ENCODE measurements at places on chromosomes 6 and 20.

DNA sequence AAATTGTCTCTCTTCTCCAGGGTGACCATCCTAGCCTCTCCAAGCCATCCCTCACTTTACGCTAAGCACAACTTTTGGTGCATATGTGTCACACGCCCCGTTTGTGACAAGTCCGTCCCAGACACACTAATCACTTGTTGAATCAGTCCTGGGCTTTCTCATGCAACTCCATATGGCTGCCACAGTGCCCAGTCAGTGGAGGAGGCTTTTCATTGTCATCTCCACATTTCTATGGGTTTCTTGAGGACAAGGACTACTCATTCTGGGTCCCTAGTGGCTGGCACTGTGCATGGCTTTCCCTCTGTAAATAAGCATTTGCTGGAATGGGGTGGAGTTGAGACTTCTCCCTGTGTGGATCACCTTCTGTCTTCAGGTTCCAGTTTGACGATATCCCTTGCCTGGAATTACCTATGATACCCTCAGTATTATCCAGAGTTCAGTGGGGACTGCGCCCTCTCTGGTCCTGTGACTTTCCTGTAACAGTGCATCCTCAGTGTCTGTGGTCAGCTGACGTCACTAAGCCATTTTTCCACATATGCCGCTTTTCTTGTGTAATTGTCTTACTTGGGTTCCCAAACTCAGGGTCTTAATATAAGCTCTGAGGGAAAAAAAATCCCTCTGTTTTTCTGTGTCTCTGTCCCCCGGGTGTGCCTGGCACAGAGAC, 59.8 kb upstream of the MYL9 start:
- no peak for DNase-seq

- no peak for DNase-seq
Observed at GRCh38 chr6:42436825-42437224, 14.9 kb downstream of the TRERF1 start.

DNA sequence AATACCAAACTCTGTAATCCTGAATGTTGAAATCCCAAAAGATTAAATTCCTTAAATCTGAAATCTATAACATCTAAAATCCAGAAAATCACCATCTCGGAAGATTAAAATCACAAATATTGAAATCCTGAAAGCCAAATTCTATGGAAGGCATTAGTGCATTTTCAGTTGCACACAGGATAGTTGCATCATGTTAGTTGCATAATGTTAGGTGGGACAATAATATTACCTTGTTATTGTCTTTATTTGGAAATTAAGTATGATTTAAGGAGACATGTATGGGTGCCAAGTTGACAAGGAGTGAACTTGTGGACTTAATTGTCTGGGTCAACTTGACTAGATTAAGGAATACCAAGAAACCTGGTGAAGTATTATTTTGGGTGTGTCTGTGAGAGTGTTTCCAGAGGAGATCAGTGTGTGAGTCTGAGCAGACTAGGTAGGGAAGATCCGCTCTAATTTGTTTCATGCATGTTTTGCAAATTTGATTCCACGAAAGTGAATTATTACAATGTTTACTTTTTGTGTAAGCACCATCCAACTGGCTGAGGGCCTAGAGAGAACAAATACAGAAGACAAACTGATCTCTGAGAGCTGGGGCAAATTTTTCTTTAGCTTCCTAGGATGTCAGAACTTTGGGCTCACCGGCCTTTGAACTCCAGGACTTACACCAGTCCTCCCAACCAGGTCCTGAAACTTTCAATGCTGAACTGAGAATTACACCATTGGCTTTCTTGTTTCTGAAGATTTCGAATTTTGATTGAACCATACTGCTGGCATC, 545.1 kb upstream of the IRAK1BP1 start:
- no peak for DNase-seq

- DNase-seq: no peak
Observed at GRCh38 chr6:114886670-114887436, 544.0 kb upstream of the HS3ST5 start.

DNA sequence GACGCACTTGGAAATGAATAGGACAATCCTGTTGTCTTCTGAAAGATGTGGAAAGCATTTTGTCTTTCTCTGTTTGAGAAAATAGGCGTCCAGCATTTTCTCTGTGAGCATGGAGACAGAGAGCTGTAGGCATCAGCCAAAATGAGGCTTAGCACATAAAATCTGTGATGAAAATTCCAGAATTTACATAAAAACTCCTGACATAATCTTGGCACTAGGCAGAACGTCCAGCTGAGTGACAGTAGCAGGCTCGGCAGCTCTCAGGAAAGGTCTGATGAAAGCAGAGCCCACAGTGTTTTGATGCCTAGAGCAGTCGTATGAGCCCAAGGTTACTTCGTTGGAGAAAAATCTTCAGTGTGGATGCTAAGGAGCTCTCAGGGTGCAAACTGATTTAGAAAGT, 543.3 kb upstream of the MAP3K7 start:
- no peak for DNase-seq

GRCh38 chr20:50663095-50663821, 28.1 kb downstream of the RIPOR3 start:
- no peak for DNase-seq

GRCh38 chr6:142117366-142117765, 15.4 kb upstream of the GJE1 start:
- DNase-seq: no peak

GRCh38 chr20:51500936-51501335, 41.6 kb downstream of the NFATC2 start:
- DNase-seq: no peak

DNA sequence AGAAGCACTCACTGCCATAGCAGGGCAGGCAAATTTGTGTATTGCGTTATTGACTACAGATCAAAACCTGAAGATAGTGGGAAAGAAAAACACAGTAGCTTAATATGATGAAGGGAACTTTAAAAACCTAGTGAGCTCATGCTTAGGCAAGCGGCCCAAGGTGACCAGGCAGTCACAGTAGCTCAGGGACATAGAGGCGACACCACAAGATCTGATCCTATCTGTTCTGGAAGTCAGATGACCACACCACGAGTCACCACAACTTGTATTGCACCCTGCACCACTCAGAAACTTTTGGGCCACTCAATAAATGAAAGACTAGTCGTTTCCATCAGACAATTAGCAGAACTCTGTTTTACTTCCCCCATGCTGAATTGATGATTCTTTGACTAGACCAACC, 4.9 kb downstream of the CLIC5 start:
- DNase-seq: no peak

DNA sequence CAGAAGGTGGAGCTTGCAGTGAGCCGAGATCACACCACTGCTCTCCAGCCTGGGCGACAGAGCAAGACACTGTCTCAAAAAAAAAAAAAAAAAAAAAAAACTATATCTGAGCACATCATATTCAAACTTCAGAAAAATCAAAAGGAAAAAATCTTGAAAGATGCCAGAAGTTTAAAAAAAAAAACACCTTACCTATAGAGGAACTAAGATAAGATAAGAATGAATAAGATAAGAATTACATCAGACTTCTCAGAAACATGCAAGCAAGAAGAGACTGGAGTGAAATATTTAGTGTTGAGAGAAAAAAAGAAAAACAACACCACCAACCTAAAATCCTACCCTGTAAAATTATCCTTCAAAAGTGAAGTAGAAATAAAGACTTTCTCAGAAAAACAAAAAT, 116.8 kb upstream of the ARID1B start:
- DNase-seq: no peak

DNA sequence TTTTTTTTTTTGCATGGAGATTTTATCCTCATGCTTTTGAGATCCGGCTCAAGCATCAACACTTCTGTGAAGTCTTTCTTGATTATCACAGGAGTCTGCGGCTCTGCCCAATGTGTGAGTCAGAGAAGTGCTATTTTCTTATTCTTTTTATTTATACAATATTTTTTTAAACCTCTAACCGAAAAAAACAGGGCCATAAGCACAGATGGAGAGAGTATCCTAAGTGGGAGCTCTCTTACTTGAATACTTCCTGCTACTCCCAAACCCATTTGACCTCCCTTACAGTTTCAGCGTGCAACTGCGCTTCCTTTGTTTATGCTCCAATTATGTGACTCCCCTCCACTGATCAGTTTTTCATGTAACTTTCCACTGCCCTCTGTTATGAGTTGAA, 8.7 kb upstream of the ATXN1 start:
- no peak for DNase-seq

DNA sequence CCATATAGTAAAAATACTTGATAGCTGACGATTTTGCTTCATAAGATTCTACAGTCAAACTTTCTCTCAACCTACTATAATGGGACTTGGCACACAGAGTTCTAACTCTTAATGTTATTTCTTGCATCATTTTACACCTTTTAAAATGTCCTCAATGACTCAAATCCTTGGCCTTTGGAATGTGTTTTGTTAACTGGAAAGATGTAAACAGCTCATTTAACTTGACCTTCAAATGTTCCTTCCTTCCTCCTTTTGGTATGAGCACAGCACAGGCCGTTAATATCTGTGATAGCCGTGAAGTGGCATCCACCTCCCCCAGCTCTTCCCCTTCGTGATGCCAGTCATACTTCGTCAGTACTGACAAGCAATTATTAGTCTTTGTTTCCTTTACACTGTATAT, 972.0 kb upstream of the CITED2 start:
- DNase-seq: no peak

DNA sequence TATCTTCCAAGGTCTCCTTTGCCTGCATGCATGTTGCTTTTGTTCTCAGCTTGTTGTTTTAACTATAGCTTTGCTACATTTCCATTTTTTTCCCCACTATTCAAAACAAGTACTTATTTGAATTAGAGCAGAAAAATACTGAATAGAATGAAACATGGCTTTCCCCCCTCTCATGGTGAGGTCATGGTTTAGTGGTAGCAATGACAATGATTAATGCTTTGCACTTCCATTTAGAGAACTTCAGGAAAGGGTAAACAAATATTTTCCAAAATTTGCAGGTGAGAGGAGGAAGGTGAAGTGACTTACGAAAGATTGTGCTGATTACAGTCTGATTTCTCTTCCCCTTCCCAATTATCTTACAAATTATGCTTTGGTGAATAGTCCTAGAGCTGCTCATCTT, 47.8 kb upstream of the TRAF3IP2 start:
- DNase-seq: no peak

DNA sequence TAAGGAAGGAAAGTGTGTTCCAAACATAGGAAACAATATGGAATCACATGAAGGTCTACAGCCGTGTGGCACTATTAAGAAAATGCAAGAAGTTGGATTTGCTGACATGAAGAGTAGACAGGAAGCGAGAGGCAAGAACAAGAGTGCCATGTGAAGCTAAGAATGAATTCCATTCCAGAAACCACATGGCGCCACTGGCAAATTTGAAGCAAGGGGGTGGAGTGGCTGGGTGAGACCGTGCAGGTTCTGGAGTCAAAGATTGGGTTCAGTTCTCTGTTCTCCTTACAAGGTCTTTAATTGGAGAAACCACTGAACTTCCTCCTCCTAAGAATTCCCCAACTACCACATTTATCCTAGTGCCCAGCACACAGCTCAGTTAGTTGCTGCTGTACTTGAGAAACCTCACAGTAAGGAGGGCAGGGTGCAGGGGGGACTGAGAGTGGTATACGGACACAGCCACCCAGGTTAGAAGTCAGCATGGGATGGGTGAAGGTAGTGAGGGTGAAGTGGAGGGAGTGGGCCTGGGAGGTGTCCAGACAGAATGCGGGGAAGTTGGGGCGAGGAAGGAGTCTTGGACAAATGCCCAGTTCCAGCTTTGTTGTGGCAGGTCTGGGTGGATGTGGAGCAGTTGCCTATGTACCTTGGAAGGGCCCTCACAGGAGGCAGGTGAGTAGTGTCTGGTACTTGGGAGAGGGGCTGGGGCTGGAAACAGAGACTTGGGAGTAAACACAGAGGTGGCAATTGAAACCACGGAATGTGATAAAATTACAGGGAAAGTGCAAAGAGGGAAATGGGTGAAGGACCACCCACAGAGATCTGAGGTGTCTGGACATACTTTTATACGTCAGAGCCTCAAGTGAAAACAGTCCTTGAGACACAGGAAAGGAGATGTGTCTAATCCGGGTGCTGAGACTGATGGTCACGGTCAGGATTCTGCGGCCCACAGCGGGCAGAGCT, 14.3 kb downstream of the LYRM4 start:
- DNase-seq: no peak
